Smooth muscle cell of trachea (primary cell): ENCODE measurements at places on chromosomes 5 and 9. TPM values are rescaled to one million over a fixed set of nuclear protein-coding genes. Genes with fewer than 3 reads are reported as not detected.

Gene SHC3
- total RNA-seq, result 24.9 and 61.4 TPM in 2 replicates

Gene GPRIN1
- total RNA-seq, result 6.3 and 7.4 TPM in 2 replicates

Gene ZNF79
- 10.8 and 19.0 TPM in 2 replicates for total RNA-seq

Gene RMI1
- total RNA-seq, result 5.3 and 14.5 TPM in 2 replicates

Gene MED7
- 9.9 and 14.5 TPM in 2 replicates for total RNA-seq

Gene TERT
- not detected in 2 replicates for total RNA-seq
